ENCODE measurements at places on chromosomes 1 and 21.
A peak's percentile ranks its signal among the peaks of the same experiment; 100 is the strongest.

DNA sequence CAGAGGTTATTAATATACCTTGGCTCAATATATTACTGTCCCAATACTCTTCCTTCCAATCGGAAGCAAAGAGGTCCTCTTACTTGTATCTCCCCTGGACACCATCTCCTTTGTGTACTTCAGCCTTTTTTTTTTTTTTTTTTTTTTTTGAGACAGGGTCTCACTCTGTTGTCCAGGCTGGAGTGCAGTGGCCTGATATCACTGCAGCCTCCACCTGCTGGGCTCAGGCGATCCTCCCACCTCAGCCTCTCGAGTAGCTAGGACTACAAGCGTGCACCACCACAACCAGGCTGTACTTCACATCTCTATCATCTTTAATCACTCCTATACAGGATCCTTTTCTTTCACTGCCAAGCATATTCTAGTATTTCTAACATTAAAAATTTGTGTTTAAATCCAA, 2.8 kb upstream of the DARS2 start:
- no peak for DNase-seq

DNA sequence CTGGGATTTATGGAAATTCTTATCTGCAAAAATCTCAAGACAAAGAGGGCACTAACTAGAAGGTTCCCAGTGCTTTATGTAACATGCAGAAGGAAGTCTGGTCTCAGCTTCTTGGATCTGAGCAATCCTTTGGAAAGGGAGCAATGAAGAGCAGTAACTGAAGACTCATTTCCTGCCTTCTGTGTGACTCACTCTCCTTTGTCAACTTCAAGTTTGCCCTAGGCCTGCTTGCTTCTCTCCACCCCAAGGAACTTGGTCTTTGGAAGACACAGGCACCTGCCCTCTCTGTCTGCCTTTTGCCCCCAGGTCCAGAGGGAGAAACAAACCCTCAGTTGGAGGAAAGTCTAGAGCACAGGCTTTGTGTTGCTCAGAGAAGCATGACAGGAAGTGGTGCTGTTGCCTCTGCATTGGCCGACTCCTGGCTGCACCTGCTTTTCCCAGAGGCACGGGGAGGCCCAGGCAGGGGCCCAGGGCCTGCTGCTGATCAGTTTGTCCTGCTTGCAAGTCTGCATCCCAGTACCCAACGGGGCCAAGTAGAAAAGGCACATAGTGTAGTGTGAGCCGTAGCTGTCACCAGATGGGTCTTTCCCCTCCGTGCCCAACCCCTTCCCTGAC, 137.2 kb downstream of the DHRS3 start:
- DNase-seq = no peak

DNA sequence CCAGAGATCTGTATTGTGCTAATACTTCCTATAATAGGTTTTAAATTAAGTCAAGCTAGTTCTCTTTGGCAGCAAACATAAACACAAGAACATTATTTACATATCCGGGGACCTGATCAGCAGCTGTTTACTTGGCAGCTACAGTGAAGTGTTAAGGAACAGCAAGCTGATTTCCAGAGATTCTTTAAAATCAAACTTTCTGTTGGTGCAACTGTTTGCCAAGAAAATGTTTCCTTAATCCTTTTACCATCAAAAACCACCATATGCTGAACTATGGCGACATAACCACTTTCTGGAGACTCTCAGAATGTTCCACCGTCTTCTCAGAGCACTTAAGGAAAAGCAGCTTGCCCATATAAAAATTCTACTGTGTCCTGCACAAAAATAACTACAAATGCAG, 107.0 kb upstream of the KRTAP19-8 start:
- no peak for DNase-seq

GRCh38 chr1:110285316-110285715, 53.9 kb upstream of the RBM15 start:
- no peak for DNase-seq

- no peak for DNase-seq
Measured at GRCh38 chr1:212860713-212861581, 2.9 kb downstream of the FLVCR1 start.

GRCh38 chr1:14602136-14602535, 3.7 kb downstream of the KAZN start:
- no peak for DNase-seq

GRCh38 chr1:167651161-167651693, 21.2 kb downstream of the RCSD1 start:
- DNase-seq = no peak

DNA sequence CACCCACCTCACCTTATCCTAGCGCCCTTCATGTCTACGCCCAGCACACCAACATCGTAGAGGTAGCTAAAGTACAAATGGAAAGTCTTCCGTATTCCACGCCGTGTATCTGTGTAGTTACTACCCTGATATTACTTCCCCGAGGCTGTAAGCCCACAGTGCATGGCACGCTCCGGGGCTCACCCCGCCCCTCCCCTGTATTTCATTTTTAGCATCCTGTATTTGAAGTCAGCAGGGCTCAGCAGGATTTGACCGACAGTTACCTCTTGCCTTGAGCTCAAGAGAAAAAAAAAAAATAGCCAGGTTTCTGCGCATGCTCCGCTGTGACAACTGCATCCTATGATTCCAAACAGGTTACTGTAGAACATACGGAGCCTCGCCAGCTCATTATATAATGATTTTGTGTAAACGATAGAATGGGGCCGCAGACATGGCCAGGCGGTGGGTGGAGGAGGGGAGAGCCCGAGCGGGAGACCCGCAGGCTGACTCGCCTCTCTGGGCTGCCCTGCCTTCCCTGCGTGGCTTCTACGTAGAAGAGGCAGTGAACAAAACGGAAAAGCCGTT, 1.3 kb downstream of the ABCG1 start:
- peak; percentile 21 for DNase-seq

DNA sequence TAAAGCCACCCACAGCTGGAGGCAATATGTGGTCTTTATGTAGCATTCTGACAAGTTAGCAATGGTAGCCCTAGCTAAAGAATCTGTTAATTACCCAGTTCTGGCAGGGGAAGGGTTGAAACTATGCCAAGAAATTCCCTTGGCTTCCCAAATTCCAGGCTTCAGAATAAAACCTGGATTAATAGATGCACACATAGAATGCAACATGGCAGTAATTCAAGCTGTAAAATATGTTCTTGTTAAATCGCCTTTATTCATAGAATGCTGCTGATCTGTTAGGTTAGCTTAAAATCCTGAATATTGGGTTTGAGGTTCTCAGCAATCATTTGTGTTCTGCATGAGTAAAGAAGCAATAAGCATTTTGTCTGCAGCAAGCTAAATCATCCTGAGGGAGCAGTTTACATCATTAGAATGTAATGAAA, 80.1 kb downstream of the ZNF326 start:
- DNase-seq = no peak

DNA sequence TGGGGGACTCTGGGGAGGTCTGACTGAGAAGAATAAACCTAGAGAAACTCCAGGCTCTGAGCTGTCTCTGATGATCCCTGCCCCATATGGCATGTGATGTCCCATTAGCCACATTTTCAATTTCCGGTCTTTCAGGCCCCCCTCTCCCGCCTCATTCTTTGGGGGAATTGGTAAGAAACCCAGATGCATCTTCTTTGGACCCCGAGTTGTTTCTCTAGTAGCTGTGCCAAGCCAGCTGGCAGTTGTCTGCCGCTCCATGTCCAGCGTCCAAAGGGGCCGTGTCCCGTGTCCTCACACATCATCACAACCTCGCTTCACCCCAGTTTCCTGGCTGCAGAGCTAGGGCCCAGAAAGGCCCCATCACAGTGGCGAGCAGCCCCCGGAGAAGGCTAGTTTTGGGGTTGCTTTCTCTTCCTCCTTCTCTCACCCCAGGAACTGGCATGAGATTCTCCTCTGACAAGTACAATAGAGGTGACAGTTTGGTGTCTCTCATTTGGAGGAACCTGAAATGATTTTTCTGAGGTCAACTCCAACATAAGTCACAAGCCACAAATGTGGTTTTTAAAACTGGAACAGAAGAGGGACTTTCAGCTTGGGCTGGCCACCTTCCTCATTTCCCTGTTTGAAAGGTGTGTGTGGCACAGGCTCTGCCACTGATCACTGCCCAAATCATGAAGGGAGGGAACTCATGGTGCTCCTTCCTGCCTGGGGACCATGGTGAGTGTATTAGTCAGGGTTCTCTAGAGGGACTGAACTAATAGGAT, 6.4 kb upstream of the GPR157 start:
- no peak for DNase-seq

DNA sequence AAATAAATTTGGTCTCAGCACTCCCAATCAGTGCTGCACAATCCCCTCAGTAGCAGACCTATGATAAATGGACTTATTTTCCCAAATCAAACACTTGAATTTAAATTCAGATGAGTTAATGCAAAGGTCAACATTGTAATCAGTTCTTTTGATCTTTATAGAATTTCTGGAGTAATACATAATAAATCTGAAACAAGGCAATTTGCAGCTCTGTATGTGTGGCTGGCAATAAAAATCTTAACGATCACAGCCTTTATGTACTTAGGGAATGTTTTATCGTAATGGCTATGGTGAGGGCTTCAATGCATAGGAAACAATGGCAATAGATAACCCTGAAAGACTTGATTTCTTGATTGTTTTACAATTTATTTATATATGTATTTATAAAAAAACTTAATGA, 91.4 kb downstream of the GPATCH2 start:
- no peak for DNase-seq
